SHP77 treated with DMSO at 0.1 percent for 48 hours (cell line): ENCODE measurements at places on chromosomes 5 and 9.

DNA sequence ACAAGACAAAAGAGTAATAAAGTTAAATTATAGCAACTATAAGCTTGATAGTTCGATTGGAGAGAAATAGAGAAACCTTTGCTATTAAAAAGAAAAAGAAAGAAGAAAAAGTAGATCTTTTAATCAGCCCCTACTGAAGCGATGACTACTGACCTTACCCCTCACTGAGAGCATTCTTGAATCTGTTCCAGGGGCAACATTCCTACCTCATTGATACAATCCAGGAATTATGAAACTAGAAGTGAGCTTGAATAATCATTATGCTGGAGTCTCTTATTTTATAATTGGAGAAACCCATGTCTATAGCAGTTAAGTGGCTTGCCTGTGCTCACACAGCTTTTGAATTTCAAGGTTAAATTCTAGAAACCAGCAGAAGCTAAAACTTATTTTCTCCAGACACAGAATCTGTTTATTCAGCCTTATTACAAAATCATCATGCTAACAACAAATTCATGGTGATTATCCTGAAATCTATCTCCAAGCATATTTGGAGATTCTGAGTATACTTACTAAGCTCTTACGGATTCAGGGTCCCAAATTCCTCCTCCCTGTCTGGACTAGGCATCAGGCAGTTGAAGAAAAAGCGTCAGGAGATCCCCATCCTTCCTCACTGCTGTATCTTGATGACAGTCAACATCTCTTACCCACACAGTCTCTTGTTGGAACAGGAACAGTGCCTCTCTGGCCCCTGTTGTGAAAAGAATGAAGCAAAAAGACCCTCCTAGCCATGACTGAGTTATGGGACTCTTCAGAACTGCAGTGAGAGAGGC is 547.6 kb upstream of the WWC1 start:
- no peak for DNase-seq

- no peak for DNase-seq
Observed at GRCh38 chr9:80030801-80031200, 459.0 kb downstream of the TLE4 start.

GRCh38 chr9:99828417-99829176 is 6.9 kb downstream of the NR4A3 start:
- DNase-seq: no peak

GRCh38 chr9:87237336-87237735 is 260.3 kb upstream of the DAPK1 start:
- DNase-seq: no peak

DNA sequence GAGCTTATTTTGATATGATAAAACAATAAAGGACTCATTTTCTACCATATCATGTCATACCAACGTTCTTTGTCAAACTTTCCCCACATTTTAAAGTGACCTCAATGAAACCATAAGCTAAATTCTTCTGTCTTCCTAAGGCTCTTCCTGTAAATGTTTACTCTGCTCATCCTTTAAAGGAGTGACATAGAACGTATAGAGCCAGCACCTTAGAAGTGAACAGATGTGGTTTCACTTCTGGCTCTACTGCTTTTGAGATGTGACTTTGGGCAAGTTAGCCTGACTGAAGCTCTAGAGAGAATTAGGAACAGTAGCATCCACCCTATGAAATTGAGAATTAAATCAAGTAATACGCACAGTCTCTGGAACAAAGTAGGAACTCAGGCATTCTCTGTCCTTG is 24.1 kb downstream of the SAR1B start:
- no peak for DNase-seq

GRCh38 chr5:36667824-36668223 is 61.4 kb downstream of the SLC1A3 start:
- DNase-seq: no peak

DNA sequence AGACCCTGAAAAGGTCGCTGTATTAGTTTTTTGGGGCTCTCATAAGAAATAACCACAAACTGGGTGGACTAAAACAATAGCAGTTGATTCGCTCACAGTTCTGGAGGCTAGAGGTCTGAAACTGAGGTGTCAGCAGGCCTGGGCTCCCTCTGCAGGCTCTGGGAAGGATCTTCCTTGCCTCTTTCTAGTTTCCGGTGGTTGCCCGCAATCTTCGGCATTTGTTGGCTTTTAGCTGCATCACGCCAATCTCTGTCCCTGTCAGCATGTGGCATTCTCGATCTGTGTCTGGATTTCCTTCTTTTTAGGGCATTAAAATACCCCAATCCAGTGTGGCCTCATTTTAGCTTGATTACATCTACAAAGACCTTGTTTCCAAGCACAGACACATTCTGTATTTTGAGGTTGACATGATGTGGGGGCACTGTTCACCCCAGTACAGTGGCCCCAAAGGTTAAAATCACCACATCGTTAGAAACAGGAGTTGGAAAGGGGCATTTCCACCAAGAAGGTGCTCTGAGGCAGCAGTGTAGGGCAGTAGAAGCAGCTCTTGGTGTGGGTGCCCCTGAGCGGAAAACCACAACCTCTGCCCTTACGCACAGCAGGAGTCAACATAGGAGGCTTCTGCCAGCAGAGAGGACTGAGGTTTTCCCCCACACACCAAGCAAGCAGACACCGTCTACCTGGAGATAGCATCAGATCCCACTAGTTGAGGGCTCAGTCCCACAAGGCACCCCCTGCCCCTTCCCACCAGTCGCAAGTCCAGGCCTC is 13.5 kb downstream of the ZNF79 start:
- no peak for DNase-seq

GRCh38 chr9:134267305-134267880 is 58.9 kb upstream of the RXRA start:
- no peak for DNase-seq

- no peak for DNase-seq
Observed at GRCh38 chr9:100108559-100108958, 9.5 kb downstream of the INVS start.

DNA sequence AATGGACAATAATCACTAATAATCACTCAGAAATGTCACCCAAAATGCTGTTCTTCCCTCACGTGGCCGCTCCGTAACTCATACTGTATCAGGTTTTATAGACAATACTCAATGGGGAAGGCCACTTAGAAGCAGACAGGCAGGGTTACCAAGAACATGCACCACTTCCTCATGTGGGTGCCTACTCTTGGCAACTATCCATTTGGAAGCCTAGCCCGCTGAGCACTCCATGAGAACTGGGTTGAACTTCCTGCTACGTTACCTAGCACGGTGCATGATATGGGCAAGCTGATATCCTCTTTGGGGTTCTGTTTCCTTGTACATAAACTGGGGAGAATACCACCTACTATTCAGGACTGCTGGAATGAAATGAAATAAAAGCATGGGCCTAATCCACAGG is 14.3 kb downstream of the DAP start:
- DNase-seq: no peak

- no peak for DNase-seq
Observed at GRCh38 chr9:112623198-112623597, 94.7 kb downstream of the INIP start.

DNA sequence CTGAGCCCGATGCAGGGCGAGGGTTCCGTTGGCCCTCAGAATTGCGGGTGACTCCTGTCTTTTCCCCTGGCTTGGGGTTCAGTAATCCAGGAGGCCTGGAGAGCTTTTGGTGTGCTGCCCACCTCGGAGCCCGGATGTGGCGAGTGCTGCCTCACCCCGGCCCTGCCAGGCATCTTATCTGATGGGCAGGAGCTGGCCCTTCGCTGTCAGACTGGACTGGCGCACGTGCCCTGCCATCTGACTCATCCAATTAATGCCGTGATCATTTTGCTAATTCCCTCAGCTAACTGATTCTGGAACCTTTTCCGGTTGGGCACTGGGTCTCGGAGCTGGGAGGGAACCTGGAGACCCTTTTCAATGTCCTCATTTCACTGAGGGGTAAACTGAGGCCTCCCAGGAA is 34.6 kb downstream of the RXRA start:
- no peak for DNase-seq

GRCh38 chr5:39040875-39041274 is 33.3 kb downstream of the RICTOR start:
- DNase-seq: peak; percentile 43

GRCh38 chr9:89961616-89962341 is 357.0 kb downstream of the GADD45G start:
- DNase-seq: no peak

- no peak for DNase-seq
Observed at GRCh38 chr5:80237243-80237642, 18.6 kb downstream of the SERINC5 start.

DNA sequence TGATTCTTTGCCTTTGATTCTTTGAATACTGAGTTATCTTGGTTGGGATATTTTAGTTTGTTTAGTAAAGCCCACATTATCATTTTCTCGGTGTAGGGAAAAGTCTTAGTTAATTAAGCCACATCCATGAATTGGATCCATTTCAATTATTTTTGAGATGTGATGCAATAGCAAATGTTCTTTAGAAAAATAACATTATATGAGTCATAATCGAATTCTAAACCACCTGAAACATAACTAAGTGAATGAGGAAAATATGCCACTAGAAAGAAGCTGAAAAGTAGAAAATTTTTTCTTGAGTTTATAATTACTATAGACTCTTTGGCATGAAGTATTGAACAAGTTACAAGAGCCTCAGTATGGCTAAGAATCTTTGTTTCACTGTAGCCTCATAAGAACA is 17.5 kb upstream of the CCDC192 start:
- no peak for DNase-seq

GRCh38 chr9:131557855-131558548 is 12.7 kb downstream of the PRRT1B start:
- no peak for DNase-seq

DNA sequence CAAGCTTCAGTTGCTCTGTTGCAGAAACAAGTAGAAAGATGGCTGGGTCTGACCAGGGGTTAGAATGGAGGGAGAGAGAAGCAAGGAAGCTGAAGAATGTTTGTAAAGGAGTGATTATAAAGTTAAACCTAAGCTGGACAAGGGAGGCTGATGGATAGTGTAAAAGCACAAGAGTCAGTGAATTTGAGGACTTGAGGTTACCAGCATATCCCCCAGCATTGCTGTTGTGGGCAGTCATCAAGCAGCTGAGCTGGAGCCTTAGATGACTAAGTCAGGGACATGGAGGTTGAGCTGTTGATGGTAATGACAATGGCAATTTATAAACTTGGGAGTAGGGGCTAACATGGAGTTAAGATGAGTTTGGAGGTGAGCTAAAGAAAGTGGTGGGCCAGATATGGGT is 131.5 kb downstream of the ERCC6L2 start:
- no peak for DNase-seq
